ENCODE measurements at places on chromosomes 11 and 22.

DNA sequence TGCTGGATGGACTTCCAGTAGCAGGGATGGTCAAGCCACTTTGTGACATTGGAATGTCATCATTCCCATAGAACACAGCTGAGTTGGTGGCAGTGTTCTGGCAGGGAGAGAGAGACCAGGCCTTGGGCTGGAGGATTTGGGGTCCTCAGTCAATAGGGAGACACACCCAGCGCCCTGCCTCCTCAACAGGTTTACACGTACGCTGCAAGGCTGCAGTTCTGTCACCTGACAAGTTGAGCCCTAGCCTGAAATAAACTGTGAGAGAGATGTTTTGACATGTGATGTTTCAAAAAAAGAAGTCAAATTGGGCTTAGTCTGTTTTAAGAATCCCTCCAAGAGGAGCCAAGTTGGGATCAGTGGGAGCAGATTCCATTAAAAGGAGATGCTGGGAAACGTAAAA lies 42.9 kb upstream of the CRYBB3 start:
- no peak for DNase-seq

GRCh38 chr11:120907971-120908370 lies 115.9 kb upstream of the TBCEL start:
- DNase-seq, result no peak

DNA sequence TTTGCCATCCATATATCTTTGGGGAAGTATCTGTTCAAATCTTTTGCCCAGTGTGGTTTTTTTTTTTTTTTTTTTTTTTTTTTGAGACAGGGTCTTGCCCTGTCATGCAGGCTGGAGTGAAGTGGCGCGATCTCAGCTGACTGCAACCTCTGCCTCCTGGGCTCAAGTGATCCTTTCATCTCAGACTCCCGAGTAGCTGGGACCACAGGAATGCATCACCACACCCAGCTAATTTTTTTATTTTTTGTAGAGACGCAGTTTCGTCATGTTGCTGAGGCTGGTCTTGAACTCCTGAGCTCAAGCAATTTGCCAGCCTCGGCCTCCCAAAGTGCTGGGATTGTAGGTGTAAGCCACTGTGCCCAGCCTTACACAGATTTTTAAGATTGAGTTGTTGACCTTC lies 4.8 kb upstream of the FAM118A start:
- peak; percentile 32 for DNase-seq

- DNase-seq, result no peak
Observed at GRCh38 chr22:48849963-48850657, 977.6 kb downstream of the BRD1 start.

GRCh38 chr11:57214098-57214417 lies 23.0 kb downstream of the APLNR start:
- DNase-seq, result no peak

DNA sequence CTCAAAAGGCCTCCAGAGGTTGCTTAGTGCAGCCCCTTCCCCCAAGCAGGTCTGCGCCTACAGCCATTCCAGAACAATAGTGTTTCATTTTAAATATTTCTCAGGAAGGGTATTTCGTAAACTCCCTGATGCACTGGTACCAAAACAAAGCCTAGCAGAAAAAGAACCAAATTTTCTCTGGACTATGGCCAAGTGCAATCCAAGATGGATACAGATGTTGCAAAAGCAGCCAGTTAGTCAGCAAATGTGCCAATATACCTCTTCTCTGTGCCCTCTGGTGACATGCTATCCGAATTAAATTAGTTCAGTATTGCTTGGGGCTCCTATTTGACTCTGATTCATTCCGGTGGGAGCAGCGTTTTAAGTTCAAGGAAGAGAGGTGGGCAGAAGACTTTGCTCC lies 247.8 kb downstream of the NTM start:
- DNase-seq, result no peak
